ENCODE measurements at places on chromosomes 1 and 21.

DNA sequence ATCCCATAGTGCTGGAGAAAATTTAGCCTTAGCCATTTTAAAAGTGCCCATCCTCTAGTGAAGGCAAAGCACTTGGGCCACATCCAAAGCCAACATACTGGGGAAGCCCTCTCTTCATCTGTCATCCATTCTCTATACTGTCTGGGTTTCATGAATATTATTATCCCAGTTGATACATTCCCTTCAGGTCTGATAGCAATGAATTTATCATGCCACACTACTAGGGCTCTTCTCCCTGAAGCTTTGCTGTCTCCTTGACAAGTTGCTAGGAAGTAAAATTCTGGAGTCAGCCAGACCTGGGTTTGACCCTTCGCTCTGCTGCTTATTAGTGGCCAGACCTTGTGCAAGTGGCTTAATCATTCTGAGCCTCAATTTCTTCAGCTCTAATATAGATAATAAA lies 1041.4 kb upstream of the ADGRL2 start:
- no peak for DNase-seq

DNA sequence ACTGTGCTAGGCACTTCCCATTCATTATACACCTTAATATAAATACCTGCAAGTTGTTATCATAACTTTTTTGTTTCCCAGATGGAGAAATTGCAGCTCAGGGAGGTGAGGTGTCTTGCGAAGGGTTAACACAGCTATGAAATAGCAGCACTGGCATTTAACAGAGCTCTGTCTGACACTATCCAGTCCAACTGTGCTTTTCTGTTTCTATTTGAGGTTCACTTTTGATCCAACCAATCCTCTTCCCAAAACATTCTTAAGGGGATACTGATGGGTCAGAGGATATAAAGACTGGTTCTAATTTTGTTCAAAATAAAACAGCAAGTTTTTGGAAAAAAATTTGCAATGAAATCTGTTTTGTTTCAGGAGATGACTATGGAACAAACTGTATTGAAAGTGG lies 46.5 kb upstream of the C8B start:
- DNase-seq: no peak

DNA sequence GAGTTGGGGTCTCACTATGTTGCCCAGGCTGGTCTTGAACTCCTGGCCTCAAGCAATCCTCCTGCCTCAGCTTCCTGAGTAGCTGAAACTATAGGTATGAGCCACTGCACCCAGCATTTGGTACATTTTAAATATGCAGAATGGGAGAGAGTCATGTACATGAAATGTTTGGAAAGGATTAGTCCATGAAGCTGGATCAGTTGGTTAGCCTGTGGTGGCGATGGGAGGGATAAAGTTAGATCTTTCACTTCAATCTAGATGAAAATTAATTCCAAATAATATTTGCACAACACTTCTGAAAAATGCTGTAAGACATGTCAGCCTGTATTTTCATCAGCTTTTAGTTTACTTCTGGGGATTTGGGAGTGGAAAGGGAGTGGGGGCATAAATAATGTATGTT lies 188.9 kb downstream of the HUNK start:
- no peak for DNase-seq

DNA sequence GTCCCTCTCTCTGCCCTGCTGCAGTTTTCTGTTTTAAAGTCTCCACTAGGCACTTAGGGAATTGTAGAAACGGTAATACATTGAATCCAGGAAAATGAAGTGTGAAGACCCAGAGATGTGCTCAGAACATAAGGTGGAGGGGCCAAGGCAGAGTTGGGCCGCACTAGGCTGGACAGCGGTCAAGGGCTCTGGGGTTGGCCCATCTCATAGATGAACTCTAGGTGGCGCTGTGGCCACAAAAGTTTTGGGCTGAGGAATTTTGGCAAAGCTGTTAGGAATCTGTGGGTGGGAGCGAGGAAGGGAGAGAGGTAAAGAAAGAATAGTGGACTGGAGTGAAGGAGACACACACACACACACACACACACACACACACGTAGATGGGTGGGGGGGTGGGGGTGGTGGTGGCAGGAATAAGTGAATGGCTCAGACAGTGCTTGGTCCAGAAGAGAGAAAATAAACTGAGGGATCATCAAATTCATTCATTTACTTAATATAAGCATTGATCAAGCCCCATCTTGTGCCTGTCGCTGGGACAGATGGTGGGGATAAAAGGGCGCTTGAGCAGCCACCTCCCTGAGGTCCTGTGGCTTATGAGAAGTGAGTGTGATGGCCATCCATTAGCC lies 258.5 kb downstream of the TRABD2B start:
- DNase-seq: no peak

- no peak for DNase-seq
Measured at GRCh38 chr1:176785056-176785455, 322.1 kb downstream of the PAPPA2 start.

DNA sequence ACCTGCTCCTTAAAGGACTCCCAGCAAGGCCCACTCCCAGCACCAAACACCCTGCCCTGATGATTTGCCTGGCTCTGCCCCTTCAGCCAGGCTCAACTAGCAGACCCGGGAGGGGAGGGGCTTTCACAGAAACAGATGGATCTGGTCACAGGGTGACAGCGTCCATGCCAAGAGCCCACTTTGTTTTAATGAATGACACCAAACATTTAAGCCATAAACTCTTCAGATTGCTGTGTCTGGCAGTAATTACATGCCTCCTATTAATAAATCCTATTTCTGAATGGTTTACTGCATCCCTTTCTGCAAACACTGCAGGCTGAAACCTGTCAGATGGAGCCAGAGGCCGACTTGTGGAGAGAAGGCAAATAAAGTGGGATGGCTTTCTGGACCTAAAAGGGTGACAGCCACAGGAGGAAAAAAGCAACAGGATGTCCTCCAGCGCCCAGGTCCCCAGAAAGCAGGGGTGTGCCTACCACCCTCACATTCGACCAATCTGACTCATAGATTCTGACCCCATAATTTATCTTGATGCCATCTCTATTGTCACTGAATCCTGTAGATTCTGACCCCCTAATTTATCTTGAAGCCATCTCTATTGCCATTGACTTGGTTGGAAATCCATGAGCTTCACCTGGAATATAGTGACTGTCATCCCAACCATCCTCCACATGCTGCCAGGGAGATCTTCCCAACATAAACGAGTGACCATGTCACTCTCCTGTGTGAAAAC lies 200.9 kb downstream of the PLPP3 start:
- peak; percentile 33 for DNase-seq

- peak; percentile 53 for DNase-seq
Measured at GRCh38 chr21:34890724-34891612, 158.1 kb downstream of the RUNX1 start.

- DNase-seq: no peak
Measured at GRCh38 chr1:100516857-100517256, 21.1 kb upstream of the GPR88 start.

DNA sequence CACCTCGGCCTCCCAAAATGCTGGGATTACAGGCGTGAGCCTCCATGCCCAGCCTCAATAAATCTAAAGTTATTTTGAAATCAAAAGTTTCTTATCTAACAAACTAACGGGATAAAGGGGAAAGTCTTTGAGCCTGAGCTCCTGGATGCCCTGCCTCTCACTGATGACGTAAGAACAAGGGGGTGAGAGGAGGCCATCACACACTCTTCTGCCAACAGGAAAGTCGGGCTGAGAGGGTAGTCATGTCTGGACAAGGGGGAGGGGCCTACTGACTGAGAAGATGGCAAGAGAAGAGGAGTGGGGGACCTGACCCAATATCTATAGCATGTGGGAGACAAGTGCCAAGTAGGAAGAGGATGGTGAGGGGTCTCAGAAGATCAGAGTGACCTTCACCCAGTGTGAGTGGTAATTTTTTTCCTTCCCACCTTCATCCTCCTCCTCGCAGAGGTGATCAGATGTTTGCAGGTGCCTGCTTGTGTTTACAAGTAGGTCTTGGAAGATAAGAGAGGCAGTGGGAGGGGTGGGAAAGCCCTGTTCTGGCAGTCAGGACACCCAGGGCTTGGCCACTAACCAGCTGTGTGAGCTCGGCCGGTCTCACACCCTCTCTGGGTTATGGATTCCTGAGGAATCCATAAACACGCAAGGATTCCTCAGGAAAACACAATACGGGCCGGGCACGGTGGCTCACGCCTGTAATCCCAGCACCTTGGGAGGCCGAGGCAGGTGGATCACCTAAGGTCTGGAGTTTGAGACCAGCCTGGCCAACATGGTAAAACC lies 9.6 kb downstream of the UQCRHL start:
- DNase-seq: no peak

GRCh38 chr1:20552728-20553445 lies 514 bp downstream of the FAM43B start:
- no peak for DNase-seq

DNA sequence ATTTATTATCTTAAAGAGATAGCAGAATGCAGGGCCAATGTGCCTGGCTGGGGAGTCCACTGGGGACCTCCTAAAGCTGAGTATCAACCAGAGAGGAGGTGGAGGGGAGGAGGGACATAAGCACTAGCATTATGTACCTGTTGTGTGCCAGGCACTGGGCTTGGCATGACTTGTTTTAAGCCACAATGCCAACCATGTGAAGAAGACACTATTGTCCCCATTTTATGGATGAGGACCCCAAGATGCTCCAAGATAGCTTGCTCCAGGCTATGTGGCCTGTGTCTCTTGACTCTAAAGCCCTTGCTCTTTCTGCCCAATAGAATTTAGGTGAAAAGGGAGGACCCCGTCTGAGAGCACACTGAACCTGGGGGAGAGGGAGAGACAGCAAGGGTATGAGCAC lies 111.3 kb downstream of the GLIS1 start:
- DNase-seq: no peak

GRCh38 chr1:233005703-233006102 lies 55.3 kb downstream of the NTPCR start:
- no peak for DNase-seq

- no peak for DNase-seq
Measured at GRCh38 chr1:237316352-237316751, 274.4 kb downstream of the RYR2 start.

DNA sequence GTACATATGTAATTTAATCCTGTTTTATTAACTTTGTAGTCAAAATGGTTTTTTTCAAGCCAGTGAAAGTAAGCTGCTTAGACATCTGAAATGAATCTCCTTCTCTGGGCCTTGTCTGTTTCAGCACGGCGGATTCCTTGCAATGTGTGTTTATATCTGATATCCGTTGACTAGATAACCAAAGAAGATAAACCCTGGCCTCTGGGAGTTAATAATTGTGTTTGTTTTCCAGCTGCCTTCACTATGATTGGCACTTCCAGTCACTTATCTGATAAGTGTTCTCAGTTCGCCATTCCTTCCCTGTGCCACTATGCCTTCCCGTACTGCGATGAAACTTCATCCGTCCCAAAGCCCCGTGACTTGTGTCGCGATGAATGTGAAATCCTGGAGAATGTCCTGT lies 63.5 kb upstream of the UBE2U start:
- DNase-seq: no peak

DNA sequence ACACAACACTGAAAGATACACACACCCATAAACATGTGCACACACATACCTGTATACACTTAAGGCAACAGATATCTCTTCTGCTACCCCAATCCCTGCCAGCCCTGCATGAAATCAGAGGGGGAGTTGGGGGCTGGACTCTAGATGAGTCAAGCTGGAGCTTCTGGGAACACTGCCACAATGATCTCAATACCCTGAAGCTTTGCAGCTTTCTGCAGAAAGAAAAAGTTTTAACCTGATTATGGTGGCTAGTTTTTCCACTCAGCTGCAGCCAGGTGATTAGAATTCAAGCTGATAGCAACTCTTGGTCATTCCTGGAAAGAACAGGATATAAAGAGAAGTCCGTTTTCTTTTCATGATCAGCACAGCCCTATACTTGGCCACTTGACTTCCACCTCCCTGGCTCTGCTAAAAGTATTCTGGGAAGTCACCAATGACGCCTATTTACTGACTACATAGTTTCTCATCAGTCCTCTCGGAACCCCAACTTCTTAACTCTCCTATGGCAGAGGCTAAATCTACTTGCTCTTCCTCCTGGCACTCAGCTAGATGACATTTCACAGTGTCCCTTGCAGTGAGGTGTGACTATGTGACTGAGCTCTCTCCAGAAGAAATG lies 20.7 kb upstream of the DNASE2B start:
- DNase-seq: no peak

DNA sequence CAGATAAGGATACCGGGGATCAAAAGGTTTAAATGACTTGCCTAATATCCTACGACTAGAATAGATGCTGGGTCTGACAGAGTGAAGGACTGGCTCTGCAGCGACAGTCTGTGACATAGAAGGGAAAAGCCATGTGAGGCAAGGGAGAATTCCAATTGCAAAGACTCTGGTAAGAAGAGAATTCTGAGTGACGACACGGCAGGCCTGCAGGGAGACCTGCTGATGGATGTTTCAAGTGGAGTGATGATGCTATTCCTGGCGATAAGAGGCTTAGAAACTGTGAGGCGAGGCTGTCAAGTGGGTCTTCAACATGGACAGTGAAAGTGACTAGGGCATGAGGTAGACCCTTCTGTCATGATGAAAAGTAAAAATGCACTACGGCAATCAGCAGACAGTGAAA lies 176.6 kb upstream of the PBX1 start:
- DNase-seq: no peak

Measured in NCI-H526 (cell line).